ENCODE measurements at places on chromosomes 5 and 9.

DNA sequence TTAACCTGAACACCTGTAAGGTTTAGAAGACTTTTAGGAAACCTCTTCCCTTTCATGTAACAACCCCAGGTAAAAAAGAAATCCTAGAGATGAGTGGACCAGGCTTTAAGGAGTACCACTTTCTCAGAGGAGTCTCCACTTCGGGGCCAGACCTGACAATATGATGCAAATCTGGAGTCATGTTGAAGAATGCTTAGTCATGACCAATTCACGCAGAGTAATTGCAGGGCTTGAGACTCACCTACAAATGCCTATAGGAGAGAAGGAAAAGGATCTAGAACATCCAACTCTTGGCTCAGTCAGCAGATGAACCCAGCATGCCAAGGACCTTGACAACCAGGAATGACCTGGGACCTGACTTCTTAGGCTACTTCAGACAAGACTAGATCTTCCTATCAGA, 235.4 kb downstream of the DOCK8 start:
- DNase-seq, result no peak

DNA sequence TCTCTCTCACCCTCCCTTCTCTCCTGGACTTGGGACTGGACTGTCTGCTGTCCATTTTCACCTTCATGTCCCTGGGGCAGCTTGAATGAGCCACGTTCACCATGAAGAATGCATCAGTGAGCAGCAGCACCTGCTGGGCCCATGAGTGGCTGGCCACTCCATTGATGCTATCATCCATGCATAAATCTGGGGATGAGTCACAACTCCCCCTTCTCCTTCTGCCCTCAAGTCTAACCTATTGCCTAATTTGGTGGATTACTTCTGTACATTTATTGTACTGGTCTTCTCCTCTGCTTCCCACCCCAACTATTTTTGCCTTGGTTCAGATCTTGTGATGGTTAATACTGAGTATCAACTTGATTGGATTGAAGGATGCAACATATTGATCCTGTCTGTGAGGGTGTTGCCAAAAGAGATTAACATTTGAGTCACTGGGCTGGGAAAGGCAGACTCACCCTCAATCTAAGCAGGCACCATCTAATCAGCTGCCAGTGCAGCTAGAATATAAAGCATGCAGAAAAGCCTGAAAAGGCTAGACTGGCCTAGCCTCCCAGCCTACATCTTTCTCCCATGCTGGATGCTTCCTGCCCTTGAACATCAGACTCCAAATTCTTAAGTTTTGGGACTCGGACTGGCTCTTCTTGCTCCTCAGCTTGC, 46.7 kb downstream of the GDNF start:
- DNase-seq, result no peak

GRCh38 chr5:75364571-75365280, 27.7 kb downstream of the HMGCR start:
- no peak for DNase-seq

- DNase-seq, result no peak
Measured at GRCh38 chr5:107808671-107809137, 138.0 kb upstream of the EFNA5 start.

- no peak for DNase-seq
Measured at GRCh38 chr9:98573749-98574278, 134.9 kb downstream of the GABBR2 start.

- no peak for DNase-seq
Measured at GRCh38 chr9:102778746-102779145, 216.4 kb upstream of the CYLC2 start.

- no peak for DNase-seq
Measured at GRCh38 chr9:78144008-78144381, 91.9 kb upstream of the CEP78 start.

DNA sequence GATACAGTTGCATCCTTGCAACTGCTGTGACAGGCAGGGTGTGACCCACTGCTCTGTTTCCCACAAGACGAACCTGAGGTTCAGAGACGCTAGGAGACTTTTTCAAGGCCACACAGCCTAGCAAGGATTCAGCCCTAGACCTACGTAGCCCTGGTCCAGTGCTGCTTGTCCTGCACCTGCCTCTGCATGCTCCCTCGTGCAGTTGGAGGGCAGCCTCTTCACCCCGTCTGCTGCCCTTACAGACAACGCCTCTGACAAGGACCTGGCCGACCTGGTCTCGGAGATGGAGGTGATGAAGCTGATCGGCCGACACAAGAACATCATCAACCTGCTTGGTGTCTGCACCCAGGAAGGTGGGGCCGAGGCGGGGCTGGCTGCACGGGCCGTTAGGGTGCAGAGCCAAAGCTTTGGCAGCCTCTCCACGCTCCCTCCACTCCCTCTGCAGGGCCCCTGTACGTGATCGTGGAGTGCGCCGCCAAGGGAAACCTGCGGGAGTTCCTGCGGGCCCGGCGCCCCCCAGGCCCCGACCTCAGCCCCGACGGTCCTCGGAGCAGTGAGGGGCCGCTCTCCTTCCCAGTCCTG, 8.5 kb downstream of the FGFR4 start:
- DNase-seq, result no peak

- no peak for DNase-seq
Measured at GRCh38 chr9:93126151-93126781, 7.8 kb downstream of the NINJ1 start.

DNA sequence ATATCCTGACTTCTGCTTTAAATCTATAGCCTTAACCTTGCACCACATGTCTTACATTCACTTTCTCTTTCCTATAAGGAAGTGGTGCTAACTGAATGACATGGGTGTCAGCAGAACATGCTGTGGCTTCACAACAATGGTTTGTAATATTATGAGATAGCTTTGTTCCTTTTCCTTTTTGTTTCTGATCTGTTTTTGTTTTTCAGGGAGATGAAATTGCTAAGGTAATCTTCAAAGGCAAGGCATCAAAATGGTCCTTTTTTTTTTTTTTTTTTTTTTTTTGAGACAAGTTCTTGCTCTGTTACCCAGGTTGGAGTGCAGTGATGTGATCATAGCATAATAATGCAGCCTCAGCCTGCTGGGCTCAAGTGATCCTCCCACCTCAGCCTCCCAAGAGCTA, 53.6 kb upstream of the RANBP6 start:
- no peak for DNase-seq

GRCh38 chr9:134239939-134240338, 75.6 kb upstream of the RNU6ATAC start:
- no peak for DNase-seq

DNA sequence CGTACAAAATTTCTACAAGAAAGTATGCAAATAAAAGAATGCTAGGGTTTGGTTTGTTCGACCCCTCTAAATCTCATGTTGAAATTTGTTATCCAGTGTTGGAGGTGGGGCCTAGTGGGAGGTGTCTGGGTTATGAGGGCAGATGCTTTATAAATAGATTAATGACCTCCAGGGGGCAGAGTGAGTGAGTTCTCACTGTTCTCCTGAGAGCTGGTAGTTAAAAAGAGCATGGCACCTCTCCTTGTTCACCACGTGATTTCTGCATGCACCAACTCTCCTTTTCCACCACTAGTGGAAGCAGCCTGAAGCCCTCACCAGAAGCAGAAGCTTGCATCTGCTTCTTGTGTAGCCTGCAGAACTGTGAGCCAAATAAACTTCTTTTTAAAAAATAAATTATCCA, 50.4 kb upstream of the FAM170A start:
- no peak for DNase-seq

DNA sequence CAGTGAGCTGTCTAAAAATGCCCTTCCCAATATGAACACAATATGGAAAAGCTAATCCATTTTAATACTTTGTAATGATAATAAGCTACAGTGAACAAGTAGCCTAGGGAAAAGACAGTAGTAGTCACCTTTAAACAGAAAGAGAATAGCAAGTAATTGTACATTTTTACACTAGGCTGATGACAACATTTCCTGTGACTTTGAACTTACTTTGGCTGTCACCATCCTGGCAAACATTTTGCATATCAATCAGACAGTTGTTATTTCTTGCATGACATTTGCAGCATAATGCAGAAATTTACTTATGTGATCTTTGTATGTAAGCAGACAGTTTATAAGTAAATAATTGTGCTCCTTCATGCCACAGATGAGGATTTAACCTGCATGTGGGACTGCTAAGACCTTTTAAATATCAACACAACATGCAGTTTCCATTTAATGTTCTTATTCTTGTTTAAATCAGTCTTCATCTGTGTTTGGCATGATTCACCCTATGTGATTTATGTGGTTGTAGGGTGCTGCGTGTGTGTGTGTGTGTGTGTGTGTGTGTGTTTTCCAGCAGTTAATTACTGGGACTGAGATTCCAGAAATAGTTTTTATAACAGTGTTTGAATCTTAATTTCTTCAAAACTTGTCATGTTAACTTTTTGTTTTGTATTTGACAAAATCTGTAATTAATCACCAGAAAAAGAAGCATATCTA, 997.1 kb upstream of the ARRDC3 start:
- DNase-seq, result no peak
